ENCODE measurements at places on chromosomes 6 and 20.

- no peak for DNase-seq
Observed at GRCh38 chr6:20684474-20684873, 150.2 kb downstream of the CDKAL1 start.

- no peak for DNase-seq
Observed at GRCh38 chr6:129605967-129606366, 104.0 kb downstream of the ARHGAP18 start.

DNA sequence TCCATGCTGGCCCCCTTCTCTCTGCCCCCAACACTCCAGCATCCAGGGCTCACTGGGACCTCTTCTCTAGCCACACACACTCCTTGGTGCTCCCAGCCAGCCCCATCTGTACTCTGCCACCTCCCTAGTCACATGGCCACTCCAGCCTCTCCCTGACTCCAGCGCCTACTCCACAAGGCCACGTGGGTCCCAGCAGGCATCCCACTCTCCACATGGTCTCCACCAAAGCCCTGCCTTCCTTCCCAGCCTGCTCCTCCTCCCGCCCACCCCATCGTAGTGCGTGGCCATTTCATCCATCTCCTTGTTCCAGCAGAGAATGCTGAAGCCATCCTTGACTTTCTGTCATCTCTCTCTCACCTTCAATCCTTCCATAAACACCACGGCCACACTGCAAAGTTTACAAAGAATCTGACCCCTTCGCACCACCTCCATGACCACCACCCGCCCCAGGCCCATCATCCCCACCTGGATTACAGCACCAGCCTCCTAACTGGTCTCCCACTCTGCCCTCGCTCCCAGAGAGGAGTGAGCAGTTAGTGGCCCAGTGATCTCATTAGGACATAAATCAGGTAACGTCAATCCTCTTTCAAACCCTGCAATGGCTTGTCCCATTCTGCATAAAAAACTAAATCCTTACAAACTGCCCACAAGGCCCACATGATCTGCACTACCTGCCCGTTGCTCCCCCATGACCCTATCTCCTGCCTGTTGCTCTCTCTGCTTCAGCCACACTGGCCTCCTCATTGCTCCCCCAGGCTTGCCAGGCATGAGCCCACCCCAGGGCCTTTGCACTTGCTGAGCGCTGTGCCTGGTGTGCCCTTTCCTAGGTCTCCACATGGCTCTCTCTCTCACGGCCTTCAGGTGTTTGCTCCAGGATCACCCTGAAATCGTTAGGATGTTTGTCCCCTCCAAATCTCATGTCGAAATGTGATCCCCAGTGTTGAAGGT, 96.2 kb downstream of the GRM4 start:
- DNase-seq: no peak

- DNase-seq: no peak
Observed at GRCh38 chr6:36563237-36563927, 16.1 kb upstream of the STK38 start.

DNA sequence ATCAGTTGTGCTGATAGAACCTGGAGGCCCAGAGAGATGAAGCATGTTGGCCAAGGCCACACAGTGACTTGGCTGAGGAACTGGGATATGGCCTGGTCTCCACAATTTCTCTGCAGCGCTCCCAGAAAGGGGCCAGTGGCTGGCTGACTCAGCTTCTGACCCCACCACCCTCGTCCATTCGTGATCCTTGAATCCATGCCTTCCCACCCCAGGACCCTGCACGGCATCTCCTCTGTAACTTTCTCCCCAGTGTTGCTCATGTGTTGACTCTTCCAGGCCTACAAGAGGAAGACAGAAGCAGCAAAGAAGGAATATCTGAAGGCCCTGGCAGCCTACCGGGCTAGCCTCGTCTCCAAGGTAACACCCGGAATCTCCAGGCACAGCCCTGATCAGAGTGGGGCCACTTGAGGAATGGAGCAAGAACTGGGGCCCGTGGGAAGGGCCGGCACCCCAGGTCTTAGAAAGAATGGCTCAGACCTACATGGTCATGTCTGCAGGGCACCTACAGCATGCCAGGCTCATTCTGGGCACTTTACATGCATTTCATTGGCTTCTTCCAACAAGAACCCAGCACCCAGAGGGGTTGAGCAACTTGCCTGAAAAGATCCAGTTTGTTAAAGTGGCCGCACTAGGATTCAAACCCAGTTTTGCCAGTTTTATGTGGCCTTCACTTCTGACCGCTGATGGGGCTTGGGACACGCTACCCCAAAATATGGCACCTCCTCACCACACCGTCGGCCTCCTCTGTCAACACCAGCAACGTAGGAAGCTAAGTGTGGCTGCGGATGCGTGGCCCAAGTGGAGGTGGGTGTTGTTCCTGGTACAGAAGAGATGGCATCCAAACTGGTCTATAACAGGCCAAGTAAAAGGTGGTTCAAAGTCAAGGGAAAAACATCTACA, 122.2 kb downstream of the JPH2 start:
- no peak for DNase-seq

DNA sequence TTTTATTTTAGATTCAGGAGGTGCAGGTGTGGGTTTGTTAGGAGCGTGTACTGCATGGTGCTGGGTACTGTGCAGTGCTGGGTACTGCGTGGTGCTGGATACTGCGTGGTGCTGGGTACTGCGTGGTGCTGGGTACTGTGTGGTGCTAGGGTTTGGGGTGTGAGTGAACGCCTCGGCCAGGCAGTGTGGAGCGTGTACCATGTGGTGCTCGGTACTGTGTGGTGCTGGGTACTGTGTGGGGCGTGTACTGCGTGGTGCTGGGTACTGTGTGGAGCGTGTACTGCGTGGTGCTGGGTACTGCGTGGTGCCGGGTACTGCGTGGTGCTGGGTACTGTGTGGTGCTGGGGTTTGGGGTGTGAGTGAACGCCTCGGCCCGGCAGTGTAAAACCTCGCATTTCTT, 62.9 kb downstream of the WDR27 start:
- DNase-seq: no peak

- no peak for DNase-seq
Observed at GRCh38 chr6:94845742-94846141, 731.6 kb upstream of the MANEA start.

GRCh38 chr6:114707081-114707620, 364.3 kb upstream of the HS3ST5 start:
- DNase-seq: no peak

DNA sequence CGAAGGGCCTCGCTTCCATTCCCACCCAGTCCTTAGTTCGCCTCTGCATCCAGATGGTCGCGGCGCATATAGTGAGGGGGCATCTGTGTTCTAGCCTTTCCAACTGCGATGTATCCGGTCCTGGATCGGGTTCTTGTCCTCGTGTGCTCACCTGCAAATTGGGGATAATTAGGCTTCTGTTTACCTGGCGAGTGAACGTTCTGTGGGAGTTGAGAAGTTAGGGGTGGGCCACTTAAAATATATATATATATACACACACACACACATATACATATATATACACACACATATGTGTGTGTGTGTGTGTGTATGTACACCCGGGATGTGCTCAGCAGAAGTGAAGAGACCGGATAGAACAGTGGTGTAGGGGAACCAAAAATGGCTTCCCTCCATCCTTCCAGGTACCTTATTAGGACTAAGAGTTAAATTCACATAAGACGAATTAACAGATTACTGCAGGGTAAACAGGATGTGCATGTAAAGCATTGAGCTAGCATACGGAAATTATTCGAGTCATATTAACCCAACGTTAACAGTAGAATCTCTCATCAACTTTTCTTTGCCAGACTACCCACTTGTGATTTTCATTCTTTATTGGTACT, 537 bp downstream of the CSTF1 start:
- no peak for DNase-seq

DNA sequence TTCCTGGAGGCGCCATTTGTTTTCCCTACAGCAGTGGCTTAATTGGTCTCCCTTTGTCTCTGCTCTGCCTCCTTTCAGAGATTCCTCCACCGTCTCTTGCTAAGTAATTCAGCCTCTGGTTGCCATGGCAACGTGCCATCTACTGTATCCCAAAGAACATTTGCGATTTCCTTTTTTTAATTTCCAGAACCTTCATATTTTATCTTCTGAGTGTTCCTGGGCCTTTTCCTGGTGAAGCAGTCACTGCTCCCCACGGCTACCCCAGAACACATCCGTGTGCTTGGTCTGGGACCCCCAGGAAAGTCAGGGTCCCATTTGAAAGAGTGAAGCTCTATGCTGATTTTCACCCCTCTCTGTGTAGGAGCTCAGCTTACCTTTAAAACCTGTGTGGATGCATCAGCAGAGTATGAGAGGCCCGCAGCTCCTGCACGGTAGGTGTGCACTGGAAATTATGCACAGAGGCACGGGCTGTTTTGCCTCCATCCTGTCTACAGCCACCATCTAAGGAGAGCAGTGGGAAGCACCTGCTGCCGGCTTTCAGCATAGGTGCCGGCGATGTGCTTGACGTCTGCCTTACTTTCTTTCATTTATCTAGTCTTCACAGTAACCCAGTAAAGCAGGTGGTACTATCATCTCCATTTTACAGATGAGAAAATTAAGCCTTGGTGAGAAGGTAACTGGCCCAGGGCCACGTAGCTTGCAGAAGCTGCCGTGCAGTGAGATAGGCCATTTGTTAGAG, 122.8 kb downstream of the SYCP2 start:
- no peak for DNase-seq

GRCh38 chr20:21371193-21371592, 26.1 kb downstream of the NKX2-4 start:
- DNase-seq: no peak

GRCh38 chr6:141077355-141078333, 1055.1 kb upstream of the GJE1 start:
- DNase-seq: no peak

- no peak for DNase-seq
Observed at GRCh38 chr20:25032065-25032477, 25.9 kb downstream of the ACSS1 start.

DNA sequence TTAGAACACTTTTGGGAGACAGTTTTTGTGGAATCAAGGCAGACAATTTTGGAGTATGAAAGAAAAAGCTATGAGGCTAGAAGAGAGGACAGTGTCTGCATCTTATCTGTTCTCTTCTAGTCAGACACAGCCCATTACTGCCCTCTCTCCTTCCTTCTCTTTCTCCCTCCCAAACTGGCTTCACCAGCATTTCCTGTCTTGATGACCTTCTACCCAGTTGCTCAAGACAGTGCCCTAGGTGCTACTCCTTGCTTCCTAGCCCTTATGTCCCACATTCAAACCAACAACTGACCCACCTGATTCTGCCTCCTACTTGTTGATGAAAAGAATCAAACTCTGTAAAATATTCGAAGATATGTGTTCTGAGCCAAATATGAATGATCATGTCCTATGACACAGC, 116.4 kb upstream of the RIPOR2 start:
- DNase-seq: no peak

DNA sequence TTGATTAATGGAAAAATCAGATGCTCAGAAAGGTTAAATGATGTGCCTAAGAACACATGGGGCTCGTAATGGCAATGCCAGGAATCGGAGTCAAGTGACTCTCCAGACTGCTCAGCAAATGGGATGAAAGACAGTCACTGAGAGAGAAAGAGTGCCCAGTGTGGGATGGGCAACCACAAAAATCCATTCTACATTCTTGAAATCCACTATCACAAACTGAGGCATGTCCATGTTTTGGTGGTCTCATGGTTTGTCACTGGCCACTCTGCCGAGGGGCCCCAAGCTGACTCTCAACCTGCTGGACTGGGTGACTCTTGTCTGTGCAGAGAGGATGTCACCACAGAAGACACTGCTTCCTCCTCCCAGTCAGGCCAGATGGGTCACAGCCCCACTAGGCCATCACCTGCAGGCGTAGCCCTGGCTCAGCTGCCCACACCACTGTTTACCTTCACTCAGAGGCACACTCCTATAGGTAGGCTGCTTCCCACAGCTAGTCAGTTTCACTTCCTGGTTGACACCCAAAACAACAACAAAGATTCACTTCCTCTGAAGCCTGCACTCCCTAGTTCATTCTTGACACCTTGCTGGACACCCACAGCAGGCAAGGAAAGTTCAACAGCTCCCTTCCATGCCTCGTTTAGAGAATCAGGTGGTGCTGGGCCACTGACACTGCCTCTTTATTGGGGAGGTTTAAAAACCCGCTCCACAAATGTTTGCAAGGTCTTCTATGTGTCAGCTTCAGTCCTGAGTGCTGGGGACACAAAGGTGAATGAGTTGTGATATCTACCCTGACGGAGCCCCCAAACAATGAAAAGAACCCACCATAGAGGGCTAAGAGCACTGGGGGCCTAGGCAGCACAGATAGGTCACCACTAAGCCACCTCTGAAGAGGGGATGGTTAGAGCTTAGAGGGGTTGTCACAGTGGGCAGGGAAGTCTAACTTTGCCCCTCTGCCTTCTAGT, 21.7 kb downstream of the MAP1LC3A start:
- no peak for DNase-seq

GRCh38 chr20:33299111-33299603, 16.1 kb downstream of the BPIFB1 start:
- DNase-seq: peak; percentile 66

DNA sequence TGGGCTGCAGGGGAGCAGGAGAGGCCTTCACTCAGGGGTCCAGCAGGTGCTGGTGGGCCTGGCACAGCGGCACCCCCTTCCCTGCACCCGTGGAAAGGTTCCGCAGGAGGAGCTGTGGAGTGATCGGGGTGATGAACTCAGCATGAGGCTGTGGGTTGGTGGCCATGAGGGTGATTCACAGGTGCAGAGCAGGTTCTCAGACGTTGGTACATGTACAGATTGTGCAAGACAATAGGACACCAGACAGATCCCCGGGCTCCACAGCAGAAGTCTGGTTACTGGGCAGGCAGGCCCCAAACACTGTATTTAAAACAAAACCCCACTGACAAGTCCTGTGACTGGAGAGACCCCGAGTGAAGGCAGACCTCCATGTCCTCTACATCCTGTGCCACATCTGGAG, 151.6 kb upstream of the CDH4 start:
- no peak for DNase-seq

DNA sequence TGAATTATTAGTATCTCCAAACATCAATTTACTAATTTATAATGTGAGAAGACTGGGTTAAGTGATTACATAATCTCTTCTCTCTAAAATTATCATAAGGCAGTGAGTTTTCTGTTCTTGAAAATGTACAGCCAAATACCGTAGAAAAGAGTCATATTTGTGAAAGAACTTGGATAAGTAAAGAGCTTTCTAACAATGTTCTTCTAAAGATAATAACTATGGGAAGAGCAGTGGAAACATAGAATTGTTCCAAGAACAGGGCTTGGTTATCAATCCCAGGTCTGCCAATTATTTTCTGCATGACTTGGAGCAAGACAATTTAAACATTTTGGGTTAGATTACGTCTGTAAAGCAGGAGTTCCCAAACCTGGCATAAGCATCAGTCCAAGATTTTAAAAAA, 198.1 kb upstream of the SGK1 start:
- DNase-seq: no peak

GRCh38 chr6:141719476-141719875, 413.2 kb upstream of the GJE1 start:
- DNase-seq: no peak

DNA sequence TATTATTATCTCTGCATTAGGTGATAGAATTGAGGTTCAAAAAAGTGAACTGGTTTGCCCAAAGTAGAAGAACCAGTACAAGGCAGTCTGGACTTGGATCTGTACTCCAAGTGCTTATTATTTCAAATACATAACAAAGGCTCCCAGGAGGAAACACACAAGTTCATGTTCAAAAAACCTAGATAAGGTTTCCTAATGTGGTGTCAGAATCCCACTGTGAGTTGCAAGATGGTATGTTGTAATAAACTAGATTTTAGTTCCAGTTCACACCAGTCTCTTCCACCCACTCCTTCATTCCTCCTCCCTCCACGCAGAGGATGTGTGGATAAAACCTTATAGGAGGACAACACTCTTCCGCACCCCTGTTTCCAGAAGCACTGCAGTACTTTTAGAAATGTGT, 42.8 kb downstream of the KIAA0319 start:
- DNase-seq: no peak

- DNase-seq: no peak
Observed at GRCh38 chr20:7828437-7828836, 111.8 kb downstream of the HAO1 start.

GRCh38 chr6:32937230-32937633, 3.6 kb downstream of the HLA-DMB start:
- DNase-seq: no peak
